ENCODE measurements at places on chromosomes 2 and 18. TPM values are rescaled to one million over a fixed set of nuclear protein-coding genes. Genes with fewer than 3 reads are reported as not detected.

The CERKL gene
- total RNA-seq: 24.4 TPM

The STARD6 gene
- total RNA-seq: not detected

The SPEG gene
- total RNA-seq: not detected

The MAP4K4 gene
- total RNA-seq: 4.5 TPM

The KDM3A gene
- total RNA-seq: 114 TPM

The CDH19 gene
- not detected for total RNA-seq

The DSC2 gene
- not detected for total RNA-seq

The FAM237A gene
- total RNA-seq: not detected

The SLC8A1 gene
- not detected for total RNA-seq

The REG1B gene
- not detected for total RNA-seq

The CFAP65 gene
- total RNA-seq: 0.11 TPM

The FBXO15 gene
- 0.32 TPM for total RNA-seq

The SIX3 gene
- not detected for total RNA-seq

The CHRNG gene
- total RNA-seq: not detected

The HMSD gene
- total RNA-seq: not detected

The ATP9B gene
- total RNA-seq: 65.1 TPM

The FTCDNL1 gene
- total RNA-seq: 0.94 TPM

The RNF125 gene
- not detected for total RNA-seq

The EMILIN1 gene
- not detected for total RNA-seq

The GPBAR1 gene
- total RNA-seq: 0.29 TPM

The TTN gene
- under 0.01 TPM for total RNA-seq

The ACTG2 gene
- not detected for total RNA-seq

The FAM124B gene
- total RNA-seq: not detected

The SERPINB12 gene
- total RNA-seq: not detected

The ZNF519 gene
- total RNA-seq: 29.0 TPM

The CYBRD1 gene
- total RNA-seq: not detected

The NCKAP5 gene
- total RNA-seq: not detected

The PROKR1 gene
- not detected for total RNA-seq

The KCNIP3 gene
- total RNA-seq: not detected

The CROCC2 gene
- total RNA-seq: not detected

The CCDC74A gene
- total RNA-seq: 7.8 TPM

The SERPINB13 gene
- total RNA-seq: not detected

The B3GNT2 gene
- 26.9 TPM for total RNA-seq

The TUBB8B gene
- total RNA-seq: not detected

The ASPRV1 gene
- 0.71 TPM for total RNA-seq

The TLX2 gene
- total RNA-seq: 2.5 TPM

The SPP2 gene
- total RNA-seq: not detected

The PIEZO2 gene
- total RNA-seq: not detected

The STPG4 gene
- total RNA-seq: not detected

The LYPD6 gene
- total RNA-seq: not detected

The ZNF892 gene
- total RNA-seq: 3.5 TPM

The ARID5A gene
- 2.4 TPM for total RNA-seq

The CFC1 gene
- not detected for total RNA-seq

The LRATD1 gene
- total RNA-seq: not detected

The ABCG8 gene
- not detected for total RNA-seq

The AMER3 gene
- total RNA-seq: not detected

The PTPRN gene
- not detected for total RNA-seq

The TGFA gene
- total RNA-seq: not detected

The HOXD12 gene
- total RNA-seq: 1.0 TPM

The PRPF40A gene
- 149 TPM for total RNA-seq

The NDUFV2 gene
- total RNA-seq: 88.7 TPM

The MDH1B gene
- total RNA-seq: 2.8 TPM

The KCNS3 gene
- 2.5 TPM for total RNA-seq

Measured in Karpas-422 (cell line).